ENCODE measurements at places on chromosomes 7 and 10.

- no peak for DNase-seq
Measured at GRCh38 chr10:120841522-120842189, 9.5 kb upstream of the WDR11 start.

- DNase-seq: no peak
Measured at GRCh38 chr7:124351950-124352349, 319.1 kb upstream of the TMEM229A start.

DNA sequence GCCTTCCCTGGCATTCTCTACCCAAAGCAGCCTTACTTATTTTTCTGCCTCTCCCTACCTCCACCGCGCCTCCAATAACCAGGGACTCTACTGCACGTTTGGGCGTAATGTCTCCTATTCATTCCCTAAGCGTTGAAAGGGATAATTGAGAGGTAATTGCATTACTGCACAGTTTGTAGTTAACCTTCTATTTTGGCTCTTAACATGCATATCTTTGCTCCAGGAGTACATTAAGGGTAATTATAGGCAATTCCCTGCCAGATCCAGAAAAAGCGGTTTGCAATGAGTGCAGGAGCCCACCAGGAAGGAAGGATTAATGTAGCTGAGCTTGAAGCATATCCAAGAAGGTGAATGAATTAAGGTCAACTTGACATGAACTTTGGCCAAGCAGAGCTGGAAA lies 558.4 kb downstream of the TYW1 start:
- DNase-seq: no peak

DNA sequence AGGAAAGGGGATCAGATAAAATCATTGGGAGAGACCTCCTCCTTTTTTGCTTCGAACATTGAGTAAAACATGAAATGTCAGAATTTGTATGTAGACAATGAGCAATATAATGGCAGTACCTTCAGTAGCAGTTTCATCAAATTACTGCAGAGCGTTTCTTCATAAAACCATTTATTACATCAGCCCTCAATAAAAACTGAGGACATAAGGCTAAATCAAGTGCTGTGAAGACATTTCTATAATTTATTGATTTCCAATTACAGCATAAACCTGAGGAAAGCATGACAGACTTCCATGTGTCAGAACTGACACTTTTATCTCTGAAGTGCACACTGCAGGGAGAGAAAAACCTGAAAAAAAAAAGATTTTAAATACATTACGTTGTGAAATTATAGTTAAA lies 172.6 kb upstream of the ZNF804B start:
- no peak for DNase-seq

DNA sequence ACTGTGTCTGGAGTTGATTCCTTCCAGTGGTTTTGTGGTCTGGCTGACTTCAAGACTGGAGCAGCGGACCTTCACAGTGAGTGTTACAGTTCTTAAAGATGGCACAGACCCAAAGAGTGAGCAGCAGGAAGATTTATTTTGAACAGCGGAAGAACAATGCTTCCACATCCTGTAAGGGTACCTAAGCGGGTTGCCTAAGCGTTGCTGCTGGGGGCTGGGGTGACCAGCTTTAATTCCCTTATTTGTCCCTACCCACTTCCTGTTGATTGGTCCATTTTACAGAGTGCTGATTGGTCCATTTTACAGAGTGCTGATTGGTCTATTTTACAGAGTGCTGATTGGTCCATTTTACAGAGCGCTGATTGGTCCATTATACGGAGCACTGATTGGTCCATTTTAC lies 13.2 kb downstream of the AKR1B15 start:
- peak; percentile 16 for DNase-seq

DNA sequence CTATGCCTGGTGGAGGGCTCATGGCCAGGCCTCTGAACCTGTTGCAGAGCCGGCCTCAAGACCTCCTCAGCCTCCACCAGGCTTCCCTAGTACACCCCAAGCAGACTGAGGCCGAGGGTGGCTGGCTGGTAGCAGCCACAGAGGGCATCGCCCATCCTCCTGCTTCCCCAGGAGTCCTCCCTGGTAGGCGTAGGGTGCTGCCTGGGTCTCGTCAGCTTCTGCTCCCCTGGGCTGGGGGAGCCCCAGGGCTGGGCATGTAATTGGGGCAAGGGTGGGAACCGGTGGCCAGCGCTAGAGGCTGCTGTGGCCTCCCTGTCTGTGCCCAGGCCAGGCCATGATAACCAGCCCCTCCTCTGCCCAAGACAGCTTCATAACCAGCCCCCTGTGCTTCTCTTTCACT lies 32.6 kb downstream of the TBATA start:
- DNase-seq: no peak

DNA sequence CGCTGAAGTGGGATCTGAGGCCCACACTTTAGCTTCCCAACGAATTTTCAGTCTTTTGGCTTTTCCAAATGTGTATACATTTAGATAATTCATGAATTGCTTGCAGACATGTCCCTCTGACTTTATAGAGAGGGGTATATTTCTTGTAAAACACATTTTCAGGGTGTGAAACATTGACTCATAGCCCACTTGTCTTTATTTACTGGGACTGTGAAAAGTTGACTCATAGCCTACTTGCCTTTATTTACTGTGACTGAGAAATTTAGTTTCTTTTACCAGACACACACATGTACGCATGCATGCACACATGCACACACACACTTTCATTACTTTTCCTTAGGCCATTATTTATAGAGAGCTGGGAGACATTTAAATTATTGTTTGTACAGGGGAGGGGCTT lies 79.1 kb downstream of the VTI1A start:
- no peak for DNase-seq

DNA sequence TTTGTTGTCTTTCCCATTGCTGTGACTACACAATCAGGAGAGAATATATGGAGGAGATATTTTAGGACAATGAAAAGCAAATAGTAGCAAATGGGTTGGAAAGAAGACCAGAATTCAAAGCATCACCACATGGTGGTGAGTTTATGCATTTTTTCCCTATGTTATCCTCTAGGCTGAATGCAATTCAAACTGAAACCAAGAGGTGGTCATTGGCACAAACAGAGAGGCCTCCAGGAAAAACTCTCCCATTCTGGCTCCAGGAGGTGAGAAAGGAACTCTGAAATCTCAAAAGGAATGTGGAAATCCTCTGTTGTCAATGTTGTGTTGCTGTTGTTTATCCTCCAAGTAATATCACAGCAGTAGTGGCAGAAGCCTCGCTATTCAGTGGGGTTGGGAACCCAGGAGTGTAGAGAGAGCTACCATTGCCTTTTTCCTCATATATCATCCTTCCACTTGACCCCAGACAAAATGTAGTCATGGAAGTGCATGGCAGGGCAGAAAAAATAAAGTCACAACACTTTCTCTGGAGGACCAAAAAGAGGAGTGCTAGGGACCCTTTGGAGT lies 819.1 kb downstream of the GRID1 start:
- no peak for DNase-seq

- DNase-seq: no peak
Measured at GRCh38 chr7:33093266-33093665, 15.9 kb downstream of the RP9 start.

- DNase-seq: no peak
Measured at GRCh38 chr7:80859272-80859970, 59.4 kb downstream of the SEMA3C start.

GRCh38 chr10:97509120-97509680 lies 10.5 kb downstream of the UBTD1 start:
- no peak for DNase-seq

GRCh38 chr10:11527691-11528255 lies 83.7 kb downstream of the USP6NL start:
- no peak for DNase-seq

DNA sequence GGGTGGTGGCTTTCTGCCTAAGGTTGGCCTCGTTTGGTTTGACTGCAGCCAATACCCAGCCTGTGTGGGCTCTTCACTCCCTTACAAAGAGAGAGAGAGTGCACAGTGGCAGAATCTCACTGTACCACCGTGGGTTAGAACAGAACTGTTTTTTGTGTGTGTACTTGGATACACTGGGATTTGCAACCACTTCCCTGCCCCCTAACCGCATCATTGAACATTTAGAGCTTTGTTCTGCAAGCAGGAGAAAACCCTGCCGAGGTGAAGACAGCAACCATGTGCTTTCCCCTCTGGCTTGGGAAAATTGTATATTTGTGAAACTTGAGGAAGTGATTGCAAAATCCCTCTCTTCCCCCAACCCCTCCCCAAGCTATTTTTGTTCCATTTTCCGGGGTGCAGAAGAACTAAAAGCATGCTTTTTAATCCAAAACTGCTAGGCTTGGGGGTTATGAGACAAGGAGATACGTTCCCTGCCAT lies 201.2 kb downstream of the TCF7L2 start:
- no peak for DNase-seq

DNA sequence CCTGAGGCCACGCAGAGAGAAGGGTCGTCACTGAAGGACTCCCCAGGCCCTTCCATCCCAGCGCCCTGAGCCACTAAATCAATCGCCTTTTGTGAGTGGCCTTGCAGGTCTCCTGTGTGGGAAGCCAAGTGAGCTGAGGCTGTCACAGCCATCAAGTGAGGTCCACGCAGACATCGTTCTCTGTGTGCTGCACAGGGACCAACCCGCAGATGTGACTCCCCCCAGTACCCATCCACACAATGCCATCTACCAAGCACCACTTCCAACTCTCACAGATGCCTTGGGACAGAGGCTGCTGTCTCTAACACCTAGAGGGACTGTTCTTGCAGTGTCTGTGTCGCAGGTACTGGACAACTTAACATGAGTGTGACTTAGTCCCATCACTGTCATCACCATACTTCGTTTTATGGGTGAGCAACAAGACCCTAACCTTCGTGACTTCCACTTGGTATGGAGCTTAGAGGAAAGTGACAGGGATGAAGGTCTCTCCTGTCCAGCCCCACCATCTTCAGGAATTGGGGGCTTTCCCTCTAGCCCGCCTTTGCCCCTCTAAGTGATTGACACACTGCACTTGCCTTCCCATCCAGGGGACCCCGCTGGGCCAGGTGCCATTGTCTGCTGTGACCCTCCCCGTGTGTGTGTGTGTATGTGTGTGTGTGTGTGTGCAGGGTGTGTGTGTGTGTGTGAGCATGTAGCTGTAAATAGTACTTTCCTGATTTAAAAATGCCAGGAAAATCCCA lies 51.4 kb upstream of the TMEM72 start:
- DNase-seq: no peak

GRCh38 chr7:138982204-138982623 lies 1.0 kb upstream of the KIAA1549 start:
- DNase-seq: no peak

GRCh38 chr7:48992816-48993215 lies 68.5 kb downstream of the CDC14C start:
- DNase-seq: peak; percentile 11

DNA sequence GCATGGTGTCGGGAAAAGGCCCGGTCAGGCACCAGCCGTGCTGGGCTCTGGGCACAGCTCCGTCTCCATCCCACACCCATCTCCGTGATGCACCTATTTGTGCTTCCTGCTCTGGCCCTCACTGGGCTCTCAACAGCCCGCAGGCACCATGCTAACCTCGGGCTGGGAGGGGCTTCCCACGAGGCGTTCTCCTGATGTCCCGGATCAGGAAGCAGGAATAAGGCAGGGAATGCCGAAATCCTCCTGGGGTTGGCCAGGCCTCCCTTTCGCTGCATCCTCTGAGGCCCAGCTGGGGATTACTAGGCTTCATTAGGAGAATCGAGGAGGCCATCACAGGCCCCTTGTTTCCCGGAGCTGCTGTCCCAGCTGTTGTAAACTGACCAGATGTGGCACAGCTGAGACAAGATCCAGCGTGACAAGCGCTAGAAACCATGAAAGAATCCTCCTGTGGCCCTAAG lies 72.0 kb downstream of the FAM53B start:
- DNase-seq: no peak

Measured in NAMALWA (cell line).